SJSA1 (cell line): ENCODE measurements at places on chromosomes 16 and 17.
A peak's percentile ranks its signal among the peaks of the same experiment; 100 is the strongest.

GRCh38 chr17:62670202-62670821, 42.8 kb downstream of the MRC2 start:
- peak; percentile 44 for DNase-seq

DNA sequence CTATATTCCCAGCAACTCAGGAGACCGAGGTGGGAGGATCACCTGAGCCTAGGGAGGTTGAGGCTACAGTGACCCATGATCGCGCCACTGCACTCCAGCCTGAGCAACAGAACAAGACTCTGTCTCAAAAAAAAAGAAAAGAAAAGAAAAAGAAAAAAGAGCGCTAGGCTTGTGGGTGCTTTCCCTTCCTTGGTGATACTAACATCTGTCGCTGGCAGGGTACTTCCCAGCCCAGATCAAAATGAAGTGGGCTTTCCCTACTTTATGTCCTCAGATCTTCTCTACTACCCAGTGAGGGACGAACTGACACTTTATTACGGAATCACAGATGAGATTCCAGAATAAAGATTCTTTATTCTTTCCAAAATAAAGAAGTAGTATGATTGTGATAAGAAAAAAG, 103.8 kb upstream of the NOL11 start:
- no peak for DNase-seq

GRCh38 chr17:42760652-42761581, at the start of gene RAMP2:
Gene RAMP2 (plus strand): TSS chr17:42761227. CDS start chr17:42761262, 35 bp downstream.
- DNase-seq = no peak

DNA sequence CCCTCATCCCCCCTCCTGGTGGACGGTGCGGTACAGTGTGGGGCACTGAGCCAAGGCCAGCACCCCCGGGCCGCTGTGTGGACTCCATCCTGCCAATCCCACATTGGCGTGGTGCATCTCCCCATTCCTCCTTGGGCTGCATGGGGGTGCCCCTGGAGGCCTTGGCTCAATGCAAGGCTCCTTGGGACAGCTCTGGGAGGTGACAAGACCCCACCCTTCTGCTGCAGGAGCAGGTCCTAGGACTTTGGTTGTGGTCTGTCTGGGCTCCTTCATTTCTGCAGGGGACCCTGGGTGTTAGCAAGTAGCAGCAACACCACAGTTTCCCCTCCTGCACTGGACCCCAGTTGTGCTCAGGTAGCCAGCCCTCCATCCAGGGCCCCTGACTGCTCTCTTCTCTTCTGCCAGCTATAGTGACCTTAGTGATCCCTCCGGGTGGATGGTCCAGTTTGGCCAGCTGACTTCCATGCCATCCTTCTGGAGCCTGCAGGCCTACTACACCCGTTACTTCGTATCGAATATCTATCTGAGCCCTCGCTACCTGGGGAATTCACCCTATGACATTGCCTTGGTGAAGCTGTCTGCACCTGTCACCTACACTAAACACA, 1.3 kb downstream of the PRSS21 start:
- peak; percentile 38 for DNase-seq

- no peak for DNase-seq
These were observed 208.5 kb downstream of the STX8 start for GRCh38 chr17:9367156-9367555.

DNA sequence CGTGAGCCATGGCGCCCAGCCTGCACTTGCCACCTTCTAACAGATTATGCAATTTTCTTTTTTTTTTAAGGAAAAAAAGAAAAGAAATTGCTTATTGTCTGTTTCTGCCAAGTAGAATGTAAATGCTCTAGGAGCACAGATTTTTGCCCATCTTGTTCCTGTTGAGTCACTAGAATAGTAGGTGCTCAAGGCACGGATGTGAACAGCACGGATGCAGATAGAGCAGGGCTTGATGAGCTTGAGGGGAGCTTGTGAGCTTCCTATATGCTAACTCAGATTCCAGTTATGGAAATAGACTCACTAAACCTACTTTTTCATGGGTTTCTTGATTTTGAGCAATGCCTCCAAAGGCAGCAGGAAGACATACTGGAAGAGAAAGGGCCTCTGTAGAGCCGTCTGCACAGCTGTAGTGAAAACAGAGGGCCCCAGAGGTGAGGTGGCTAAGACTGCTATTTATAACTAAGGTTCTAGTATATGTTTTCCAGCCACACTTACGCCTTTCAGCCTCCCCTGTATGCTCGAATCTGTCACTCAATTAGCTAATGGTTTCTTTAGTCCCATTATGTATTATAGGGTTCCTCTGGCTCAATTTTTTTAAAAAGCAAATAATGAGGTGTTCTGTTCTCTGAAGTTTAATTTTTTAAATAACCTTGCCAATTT, 72.8 kb downstream of the WWP2 start:
- no peak for DNase-seq

DNA sequence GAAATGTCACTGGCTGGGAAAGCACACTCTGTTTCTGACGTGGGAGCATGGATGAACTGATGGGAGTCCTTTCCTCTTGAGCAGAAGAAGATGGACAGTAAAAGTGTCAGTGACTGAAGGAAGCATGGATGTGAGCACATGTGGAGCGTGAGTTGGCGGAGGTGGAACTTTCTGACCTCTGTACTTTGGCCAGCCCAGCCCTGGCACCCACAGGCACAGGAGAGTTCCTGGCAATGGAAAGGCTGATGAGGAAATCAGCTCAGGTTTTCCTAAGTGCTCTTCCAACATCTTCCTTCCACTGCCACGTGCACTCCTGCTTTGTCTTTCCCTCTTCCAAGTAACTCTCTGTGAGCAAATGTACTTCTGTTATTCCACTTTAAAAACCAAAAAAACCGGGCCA, 276.8 kb downstream of the NTN1 start:
- DNase-seq = no peak

DNA sequence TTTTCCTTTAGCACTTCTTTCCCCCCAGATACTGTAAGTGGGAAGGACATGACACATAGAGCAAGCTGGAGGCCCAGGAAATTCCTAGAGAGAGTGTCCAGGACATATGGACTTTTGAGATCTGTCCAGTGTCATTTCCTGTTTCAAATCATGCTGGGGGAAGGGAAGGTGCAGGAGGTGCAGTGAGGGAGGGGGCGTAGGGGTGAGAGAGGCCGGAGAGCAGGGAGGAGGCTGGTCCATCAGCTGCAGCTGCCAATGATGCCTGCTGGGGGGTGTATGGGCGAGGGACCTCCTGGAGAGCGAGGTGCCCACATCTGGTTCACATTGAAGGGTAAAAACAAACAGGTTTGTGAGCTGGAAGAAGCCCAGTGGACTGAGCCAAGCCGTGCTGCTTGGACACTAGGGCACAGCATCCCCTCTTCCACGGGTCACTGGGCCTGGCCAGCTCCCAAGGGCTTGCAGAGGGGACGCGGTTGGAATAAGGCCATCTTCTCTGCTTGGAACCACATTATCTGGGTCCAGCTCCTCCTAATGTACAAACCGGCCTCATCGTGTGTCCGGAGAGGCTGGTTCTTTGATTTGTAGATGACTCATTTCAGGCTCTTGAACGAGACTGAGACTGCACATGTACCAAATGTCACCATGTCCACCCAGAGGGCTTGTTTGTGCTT, 70.4 kb upstream of the SMURF2 start:
- DNase-seq = peak; percentile 86

GRCh38 chr17:63940584-63940983, 8.5 kb upstream of the CD79B start:
- DNase-seq = no peak

DNA sequence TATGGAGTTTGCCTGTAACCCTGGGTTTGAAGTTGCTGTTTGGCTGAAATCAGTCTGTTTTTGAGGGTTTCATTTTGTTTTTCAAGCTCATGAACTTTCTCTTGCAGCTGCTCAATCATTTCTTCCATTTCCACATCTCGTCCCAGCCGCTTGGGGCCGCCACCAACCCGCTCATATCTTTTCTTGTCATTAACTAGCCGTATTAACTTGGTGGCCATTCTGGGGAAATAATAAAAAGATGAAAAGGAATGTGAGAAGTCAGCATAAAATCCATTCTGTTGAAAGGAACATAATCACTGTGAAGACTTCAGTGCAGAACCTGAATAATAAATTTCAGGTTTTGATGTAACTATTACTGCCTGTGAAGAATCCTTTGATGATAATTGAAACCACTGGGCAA, 11.5 kb downstream of the RPGRIP1L start:
- no peak for DNase-seq

- DNase-seq = no peak
These were observed 94.0 kb upstream of the METRNL start for GRCh38 chr17:82985428-82985805.

GRCh38 chr16:76988526-76988925, 202.5 kb upstream of the MON1B start:
- no peak for DNase-seq

DNA sequence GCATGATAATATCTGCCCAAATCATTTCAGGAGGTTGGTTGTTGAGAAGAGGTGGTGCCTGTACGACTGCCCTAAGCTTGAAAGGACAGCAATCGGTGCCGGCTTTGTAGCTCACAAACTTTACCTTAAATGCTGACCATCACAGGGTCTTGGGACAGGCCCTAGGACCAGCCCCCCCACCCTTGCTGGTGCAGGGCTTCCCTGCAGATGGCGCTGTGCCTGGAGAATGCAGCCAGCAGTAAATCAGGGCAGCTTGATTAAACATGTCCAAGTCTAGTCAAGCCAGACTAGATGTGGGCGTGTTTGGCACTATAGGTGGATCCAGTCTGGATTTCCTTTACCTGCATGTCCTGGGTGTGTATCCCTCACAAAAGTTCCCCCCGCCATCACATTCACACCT, 135.5 kb upstream of the CRHR1 start:
- DNase-seq = no peak

DNA sequence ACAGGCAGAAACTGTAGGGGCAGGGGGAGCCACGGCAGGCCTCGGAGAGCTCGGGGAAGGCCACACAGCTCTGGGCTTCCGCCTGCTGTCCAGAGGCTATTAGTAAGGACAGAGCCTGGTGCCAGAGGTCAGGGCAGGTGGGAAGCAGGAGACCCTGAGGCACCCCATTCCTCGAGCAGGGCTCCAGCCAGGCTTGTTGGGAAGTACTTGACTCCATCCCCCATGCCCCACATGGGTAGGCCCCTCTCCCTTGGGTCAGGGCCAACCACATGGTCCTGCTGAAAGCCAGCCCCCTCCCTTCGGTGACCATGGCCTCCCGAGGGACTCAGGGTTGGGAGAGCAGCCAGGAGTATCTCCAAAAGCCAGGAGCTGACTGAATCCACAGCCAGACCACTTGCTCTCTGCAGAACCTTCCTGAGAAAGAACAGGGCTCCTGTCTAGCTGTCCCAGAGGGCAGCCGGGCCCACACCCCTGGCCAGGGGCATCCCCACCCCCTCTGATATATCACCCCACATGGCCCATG, 17.4 kb upstream of the MPRIP start:
- no peak for DNase-seq

GRCh38 chr16:66459878-66460277, 32.8 kb downstream of the BEAN1 start:
- DNase-seq = no peak

DNA sequence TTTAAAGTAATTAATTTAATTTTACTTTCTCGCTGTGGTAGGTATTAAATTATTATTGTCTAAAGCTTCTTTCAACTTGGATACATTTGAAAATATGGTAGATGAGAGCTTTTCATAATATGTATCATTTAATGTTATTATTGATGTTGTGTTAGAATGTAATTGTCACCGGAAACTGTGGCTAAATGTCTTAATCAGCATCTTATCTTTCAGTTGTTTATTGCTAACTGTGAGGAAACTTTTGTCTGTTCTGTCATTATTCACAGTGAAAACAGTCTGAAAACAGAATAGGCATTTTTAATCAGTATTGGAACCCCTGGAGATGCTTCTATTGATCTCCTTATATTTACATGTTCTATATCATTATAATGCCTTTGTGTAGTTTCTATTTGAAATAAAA, 120.7 kb downstream of the STXBP4 start:
- DNase-seq = no peak

GRCh38 chr16:80100186-80100585, 440.6 kb upstream of the DYNLRB2 start:
- no peak for DNase-seq

- DNase-seq = no peak
These were observed 453.3 kb downstream of the KCNJ2 start for GRCh38 chr17:70622368-70623260.

GRCh38 chr17:40358323-40359038, 6.1 kb downstream of the GJD3 start:
- peak; percentile 84 for DNase-seq

GRCh38 chr16:73713778-73714495, 582.7 kb upstream of the PSMD7 start:
- DNase-seq = no peak

DNA sequence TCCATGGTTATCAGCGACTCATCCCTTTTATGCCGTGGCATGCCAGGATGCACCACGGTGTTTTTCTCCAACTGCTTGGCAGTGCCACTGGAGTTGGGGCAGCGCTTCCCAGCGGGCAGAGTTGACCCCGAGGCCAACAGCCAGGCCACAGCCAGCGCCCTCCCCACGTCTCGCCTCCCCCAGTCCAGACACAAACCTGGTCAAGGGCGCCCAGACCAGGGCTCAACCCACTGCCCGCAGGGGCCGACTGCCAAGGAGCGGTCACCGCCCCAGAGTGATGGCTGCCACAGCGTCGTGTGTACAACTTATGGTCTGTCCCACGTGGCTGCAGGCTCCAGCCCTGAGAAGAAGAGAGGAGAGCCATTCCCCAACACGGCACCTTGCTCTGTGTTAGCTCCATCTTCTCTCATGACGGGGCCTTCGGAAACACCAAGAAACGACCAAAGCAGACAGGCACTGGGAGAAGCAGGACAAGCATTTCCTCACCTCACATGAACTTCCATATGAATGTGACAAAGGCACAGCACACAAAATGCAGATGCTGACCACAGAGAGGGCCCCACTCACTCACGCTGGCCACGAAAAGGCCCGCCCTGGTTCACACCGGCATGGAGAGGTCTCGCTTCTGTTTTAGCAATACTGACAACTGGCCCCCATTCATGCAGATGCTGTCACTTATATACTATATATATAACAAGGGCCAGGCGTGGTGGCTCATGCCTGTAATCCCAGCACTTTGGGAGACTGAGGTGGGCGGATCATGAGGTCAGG, 27.0 kb downstream of the AXIN1 start:
- no peak for DNase-seq

- DNase-seq = no peak
These were observed 97.8 kb downstream of the CLEC16A start for GRCh38 chr16:11042191-11042590.

DNA sequence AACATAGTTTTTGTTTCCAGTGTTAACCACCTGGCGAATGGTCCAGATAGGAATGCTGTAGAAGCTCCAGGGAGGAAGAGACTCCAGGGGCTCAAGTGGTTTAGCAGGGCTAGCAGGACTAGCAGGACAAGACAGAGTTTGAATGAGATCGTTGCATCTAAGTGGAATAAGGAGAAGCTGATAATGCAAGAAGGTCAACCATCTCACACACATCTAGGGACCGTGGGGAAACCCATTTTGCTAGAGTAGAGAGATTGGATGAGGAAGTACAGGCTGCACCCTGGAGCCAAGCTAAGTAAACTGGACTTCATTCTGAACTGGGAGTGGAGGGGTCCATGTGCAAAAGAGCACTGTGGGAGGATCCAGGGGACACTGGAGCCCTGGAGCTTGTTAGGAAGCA, 86.1 kb upstream of the HSBP1 start:
- DNase-seq = no peak
